ENCODE measurements at places on chromosomes 16 and 17.

- no peak for DNase-seq
Measured at GRCh38 chr16:11211977-11212797, 43.8 kb downstream of the SOCS1 start.

DNA sequence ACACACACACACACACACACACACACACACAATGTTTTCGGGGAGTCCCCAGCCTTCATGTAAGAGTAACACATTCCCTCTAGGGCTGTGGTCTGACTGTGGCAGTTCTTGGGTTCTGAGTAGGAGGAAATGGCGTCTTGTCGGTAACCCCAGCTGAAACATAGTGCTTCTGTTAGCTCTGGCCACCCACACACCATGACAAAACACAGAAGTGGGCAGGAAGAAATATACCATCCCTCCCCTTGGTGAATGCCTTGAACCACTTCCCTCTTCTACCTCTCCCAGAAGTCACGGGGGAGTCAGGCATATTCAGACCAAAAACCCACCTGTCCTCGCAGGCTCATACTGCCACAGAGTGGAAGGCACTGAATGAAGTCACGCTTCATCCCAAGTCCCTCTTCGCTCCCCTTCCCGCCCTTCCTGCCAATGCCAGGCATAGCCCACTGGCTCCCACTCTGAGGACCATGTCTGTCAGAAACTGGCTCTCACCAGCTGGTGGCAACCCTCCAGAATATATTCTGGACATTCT is 11.5 kb downstream of the SLC35B1 start:
- DNase-seq = no peak

- DNase-seq = no peak
Measured at GRCh38 chr16:6020162-6020985, 922.8 kb upstream of the EEF2KMT start.

DNA sequence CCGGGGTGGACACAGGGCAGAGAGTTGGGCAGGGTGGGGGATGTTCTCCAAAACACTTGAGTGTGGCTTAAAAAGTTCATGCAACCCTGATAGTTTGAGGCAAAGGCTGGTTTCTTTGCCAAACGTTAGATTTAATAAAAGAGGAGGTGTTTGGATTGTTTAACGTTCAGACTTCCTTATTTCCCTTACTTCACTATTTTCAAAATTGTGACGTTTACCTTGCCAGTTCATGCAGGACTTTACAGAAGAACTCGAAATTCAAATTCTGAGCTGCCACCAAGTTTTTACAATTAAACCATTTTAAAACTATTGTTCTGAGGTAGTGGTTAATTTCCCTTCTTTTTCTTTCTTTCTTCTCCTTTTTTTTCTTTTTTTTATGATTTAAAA is 5.5 kb downstream of the SEC14L1 start:
- no peak for DNase-seq

GRCh38 chr17:63138713-63139112 is 172.7 kb downstream of the TANC2 start:
- DNase-seq = no peak

DNA sequence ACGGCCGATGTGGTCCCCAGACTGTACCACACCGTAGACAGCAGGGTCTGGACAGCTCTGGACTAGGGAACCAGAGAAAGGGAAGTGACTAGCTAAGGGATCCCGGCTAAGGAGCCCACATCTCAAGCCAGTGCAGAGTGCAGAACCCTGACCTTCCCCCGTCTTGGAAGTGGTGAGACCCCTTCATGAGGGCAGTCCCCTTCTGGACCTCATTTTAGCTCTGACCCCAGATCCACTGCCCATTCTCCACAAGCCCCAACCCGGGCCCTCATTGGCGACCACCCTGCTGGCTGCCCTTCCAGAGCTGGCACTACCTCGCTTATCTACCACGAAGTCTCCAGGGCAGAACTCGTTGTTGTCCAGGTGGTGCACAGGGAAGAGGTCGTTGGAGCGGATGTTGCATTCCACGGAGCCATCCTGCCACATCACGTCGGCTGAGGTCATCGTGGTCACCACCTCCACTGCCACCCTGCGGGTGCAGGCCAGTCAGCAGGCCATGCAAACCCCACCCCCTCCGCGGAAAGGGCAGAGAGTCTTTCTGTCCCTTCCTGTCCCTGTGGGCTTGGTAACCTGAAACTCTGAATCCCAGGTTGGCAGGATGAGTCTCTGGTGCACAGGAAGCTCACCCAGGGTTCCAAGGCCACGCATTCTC is 14.2 kb downstream of the SPHK1 start:
- DNase-seq = no peak

- no peak for DNase-seq
Measured at GRCh38 chr17:32503251-32504165, 16.7 kb downstream of the CDK5R1 start.

DNA sequence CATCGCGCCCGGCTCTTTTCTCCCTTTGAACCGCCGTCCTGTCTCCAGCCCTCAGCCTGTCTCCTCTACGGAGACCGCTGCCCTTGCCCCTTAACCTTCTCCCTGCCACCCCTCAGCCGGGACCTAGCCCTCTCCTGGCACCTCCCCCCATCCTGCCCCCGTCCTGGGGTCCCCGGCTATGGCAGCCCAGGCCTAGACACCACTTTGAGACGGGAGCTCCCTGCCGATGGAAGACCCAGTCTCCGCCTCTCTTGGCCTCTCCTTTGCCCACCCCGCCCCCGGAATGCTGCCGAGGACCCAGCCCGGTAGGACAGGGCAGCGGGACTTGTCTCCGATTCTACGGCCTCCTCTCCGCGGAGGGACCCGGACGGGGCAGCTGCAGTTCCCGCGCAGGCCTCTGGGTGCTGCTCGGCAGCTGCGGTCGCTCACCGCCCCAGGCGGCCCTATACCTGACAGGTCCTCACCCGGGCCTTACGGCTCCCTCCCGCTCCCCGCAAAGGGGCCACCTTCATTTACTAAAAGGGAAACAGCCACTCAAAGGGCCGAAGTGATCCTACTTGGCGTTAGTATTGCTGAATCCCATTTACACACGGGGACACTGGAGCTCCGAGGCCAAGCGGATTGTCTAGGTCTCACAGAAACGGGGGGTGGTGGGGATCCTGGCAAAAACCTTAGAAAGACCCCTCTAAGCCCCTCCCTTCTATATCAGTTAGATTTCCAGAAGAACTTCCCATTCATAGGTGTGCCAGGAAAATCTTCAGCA is 32.6 kb upstream of the TAC4 start:
- DNase-seq = no peak

GRCh38 chr17:77604301-77604972 is 354.1 kb upstream of the TNRC6C start:
- no peak for DNase-seq

DNA sequence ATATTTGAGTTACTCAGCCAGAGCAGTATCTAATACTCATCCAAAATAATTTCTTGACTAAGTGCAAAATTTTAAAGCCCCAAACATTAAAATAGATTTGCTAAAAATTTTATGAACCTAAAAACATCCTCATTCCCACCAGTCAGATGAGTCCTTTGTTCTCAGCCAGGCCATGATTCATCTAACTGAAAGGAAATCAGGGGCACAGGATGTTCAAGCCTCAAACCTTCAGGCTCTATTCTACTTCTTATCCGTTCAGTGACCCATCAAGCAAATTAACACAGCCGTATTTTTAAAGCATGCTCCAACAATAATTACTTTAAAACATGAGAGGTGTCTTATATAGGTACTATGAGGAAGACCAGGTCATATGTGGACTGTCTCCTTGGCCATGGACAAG is 176.5 kb upstream of the MON1B start:
- DNase-seq = no peak

- peak; percentile 78 for DNase-seq
Measured at GRCh38 chr16:1093284-1094123, 2.5 kb downstream of the C1QTNF8 start.

DNA sequence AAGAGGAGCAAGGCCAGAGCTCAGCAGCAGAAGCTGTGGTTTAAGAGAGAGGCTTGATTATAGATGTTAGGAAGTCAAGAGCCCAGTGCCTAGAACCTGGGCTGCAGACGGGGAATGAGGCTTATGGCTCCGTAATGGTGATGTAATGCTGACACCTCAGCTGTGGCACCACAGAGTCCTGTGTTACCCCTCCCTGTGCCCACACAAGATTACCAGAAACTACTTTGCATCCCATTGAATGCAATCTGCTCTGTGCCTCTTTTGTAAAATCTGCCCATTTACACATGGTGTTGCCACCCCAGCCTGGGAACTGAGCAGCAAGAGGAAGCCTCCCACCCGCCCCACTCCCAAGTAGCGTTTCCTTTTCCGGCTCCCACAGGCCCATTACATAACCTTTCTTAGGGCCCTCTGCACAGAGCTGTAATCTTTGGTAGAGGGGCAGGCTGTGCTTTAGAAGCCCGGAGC is 57.0 kb downstream of the PITPNC1 start:
- DNase-seq = no peak

DNA sequence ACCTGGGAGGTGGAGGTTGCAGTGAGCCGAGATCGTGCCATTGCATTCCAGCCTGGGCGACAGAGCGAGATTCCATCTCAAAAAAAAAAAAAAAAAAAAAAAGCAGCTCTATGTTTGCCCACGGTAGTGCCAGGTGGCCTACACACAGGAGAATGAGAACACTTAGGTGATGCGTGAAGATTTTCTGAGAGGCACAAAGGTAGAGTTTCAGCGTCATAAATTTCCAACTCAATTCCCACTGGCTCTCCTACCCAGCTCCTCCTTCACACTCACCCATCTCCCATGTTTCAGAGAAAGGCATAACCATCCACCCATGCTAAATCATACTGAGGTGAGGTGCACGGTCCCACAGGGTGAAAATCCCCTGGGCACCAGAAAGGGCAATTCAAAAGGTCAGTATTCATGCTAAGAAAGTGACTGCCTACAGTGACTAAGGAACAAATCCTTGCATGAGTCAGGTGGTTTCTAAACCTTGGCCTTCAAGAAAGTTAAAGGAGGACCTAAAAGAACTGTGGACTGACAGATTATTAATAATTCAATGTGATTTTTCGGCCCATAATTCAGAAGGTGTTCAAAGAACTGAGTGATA is 4.8 kb downstream of the DCAKD start:
- DNase-seq = no peak

Measured in NCI-H1930 (cell line).